ENCODE measurements at places on chromosomes 11 and 22.
A peak's percentile ranks its signal among the peaks of the same experiment; 100 is the strongest.

DNA sequence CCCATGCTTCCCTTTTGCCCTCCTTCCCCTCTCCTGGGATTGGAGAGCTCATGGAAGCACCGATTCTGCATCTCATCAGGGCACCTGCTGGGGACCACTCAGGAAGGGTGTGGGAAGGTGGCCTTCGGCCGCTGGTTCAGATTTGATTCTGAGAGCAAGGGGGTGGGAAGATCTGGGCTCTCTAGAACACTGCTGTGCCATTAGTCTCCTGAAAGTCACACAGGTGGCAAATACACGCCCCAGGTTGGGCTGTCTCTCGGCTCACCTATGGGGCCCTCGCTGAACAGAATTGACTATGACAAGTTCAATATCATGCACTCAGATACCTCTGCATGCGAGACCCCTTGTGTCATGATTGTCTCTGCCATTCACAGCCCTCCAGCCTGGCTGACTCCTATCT lies 12.8 kb upstream of the APOBEC3A start:
- no peak for DNase-seq

GRCh38 chr11:36385121-36385970 lies 89.3 kb downstream of the PRR5L start:
- no peak for DNase-seq

- DNase-seq = no peak
These were observed 13.6 kb upstream of the OR5AS1 start for GRCh38 chr11:56013805-56014204.

- DNase-seq = no peak
These were observed 13.4 kb downstream of the RAB36 start for GRCh38 chr22:23158516-23159290.

DNA sequence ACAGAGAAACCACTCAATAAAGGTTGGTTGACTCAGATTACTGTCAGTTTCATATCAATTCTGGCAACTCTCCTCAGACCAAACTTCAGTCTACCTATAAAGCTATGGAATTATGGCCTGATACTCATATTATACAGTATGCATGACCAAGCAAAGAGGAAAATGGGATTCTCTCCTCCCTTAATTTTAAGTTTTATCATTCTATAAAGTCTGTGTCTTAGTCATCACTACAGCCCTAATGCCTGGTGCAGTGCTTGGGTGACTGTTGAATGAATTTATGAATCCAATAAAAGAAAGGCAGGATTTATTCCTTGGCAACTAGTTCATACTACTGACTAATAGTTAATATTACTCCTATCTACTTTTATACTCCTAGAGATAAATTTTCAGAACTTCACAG lies 37.6 kb upstream of the GRAMD1B start:
- no peak for DNase-seq

DNA sequence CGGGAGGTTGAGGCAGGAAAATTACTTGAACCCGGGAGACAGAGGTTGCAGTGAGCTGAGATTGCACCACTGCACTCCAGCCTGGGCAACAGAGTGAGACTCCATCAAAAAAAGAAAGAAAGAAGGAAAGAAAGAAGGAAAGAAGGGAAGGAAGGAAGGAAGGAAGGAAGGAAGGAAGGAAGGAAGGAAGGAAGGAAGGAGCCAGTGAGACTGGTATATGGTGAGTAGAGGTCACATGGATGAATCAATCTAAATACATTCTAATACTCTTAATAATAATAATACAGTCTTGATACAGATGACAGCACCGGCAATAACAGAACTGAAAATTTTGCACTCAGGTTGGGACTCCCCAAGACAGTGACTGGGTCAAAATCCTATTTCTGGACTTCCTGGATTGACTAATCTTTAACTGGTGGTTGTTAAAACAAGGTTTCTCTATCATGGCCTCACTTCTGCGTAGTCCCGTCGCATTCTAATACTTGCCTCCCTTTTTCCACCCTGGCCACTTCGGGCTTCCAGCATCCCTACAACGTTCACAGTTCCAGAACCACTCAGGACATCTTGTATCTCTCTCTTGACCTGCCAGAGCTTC lies 53.5 kb upstream of the EIF3M start:
- DNase-seq = no peak

- DNase-seq = no peak
These were observed 5.1 kb upstream of the CLPB start for GRCh38 chr11:72439455-72439854.

DNA sequence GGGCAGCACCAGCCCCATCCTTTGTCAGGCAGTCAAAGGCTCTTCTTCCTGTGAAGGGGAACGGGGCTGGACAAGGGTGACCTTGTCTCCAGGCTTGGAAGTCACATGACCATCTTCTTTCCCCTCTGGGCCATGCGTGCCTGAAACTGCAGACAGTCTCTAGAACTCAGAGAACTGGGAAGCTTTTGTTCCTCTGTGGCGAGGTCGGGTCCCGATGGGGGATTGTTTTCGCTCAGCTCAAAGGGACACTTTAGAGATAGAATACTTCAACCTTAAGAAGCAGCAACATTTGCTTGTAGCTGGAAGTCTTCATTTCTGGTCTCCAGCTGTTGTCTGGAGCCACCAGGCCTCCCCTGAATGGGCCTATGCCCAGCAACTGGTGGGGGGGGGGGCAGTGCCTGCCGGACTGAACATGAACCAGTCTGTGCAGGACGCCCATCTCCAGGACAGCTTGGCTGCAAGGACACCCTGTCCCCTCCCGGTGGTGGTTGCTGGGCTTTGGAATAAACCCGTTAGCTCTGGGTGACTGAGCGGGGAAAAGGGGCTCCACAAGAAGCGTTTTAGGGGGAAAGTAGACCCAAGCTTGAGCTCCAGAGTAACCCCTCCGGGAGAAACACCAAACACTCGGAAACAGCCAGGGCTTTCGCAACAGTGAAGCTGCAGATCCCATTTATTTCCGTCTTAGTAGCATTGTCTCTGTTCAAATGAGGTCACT lies 55.7 kb upstream of the EMID1 start:
- no peak for DNase-seq

DNA sequence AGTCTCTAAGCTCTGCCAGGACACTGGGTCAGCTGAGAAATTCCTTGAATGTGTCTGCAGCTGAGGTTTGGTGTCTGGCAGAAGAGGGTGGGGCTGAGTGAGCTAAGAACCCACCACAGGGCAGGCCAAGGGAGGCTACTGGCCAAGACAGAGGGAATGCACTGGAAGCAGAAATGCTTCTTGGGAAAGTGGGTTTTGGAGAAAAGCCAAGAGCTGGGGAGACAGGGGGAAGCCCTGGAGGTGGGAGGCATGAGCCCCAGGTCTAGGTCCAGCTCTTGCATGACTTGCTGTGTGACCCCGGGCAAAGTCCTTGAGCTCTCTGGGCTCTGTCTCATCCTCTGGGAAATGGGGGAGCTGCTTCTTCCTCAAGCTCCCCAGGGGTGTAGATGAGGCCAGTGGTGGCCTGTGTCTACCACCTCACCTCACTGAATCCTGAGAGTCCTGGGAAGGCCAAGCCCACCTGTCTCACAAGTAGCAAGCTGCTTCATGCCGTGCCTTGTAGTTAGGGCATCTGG lies 2.3 kb downstream of the MMP11 start:
- DNase-seq = no peak

- DNase-seq = no peak
These were observed 802 bp upstream of the PIM3 start for GRCh38 chr22:49959782-49960158.

DNA sequence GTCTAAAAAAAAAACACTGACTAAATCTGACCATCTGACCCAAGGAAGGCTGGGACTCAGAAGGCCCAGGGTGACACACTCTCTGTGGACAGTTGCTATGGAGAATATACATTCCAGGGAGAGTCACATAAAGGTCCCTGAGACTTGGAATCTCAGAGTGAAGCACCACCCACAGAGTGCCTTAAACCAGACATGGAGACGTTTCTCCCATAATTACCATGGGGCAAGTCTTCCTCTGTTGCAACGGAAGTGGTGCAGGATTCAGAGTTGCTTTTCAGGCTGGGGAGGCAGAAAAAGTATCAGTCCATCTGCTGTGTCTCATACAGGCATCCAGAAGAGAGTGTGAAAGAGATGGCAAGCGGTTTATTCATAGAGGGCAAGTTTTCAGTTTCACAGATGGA lies 58.7 kb upstream of the SLN start:
- no peak for DNase-seq

GRCh38 chr11:26949846-26950245 lies 44.1 kb upstream of the FIBIN start:
- no peak for DNase-seq

DNA sequence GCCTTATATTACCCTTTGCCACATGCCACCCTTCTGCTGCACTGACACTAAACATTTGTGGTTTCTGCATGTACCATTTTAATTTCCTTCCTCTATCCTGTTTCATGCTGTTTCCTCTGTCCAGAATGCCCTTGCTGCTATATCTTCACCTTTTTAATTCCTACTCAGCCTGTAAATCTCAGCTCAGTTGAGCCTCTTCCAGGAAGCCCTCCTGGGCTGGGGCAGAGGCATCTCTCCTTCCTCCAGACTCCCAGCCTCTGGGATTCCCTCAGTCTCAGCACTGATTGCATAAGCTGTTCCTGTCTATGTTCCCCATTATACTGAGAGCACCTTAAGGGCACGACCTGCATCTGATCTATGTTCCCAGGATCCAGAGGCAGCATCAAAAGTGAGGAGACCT lies 98.7 kb downstream of the RNF169 start:
- no peak for DNase-seq

DNA sequence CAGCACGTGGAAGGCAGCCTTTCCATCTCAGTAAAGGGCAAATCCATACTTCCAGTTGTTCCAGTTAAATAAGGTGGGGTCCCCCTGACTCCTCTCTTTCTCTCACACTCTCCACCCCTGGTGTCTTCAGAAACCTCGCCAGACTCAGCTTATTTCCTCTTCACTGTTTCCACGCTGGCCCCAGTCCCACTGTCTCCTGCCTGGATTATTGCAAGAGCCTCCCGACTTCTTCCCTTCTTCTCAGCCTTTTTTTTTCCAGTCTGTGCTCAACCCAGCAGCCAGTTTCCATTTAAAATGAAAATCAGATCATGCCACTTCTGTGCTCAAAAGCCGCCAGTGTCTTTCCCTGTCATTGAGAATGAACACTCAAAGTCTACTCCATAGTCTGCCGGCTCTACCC lies 131.4 kb downstream of the PKNOX2 start:
- DNase-seq = no peak

DNA sequence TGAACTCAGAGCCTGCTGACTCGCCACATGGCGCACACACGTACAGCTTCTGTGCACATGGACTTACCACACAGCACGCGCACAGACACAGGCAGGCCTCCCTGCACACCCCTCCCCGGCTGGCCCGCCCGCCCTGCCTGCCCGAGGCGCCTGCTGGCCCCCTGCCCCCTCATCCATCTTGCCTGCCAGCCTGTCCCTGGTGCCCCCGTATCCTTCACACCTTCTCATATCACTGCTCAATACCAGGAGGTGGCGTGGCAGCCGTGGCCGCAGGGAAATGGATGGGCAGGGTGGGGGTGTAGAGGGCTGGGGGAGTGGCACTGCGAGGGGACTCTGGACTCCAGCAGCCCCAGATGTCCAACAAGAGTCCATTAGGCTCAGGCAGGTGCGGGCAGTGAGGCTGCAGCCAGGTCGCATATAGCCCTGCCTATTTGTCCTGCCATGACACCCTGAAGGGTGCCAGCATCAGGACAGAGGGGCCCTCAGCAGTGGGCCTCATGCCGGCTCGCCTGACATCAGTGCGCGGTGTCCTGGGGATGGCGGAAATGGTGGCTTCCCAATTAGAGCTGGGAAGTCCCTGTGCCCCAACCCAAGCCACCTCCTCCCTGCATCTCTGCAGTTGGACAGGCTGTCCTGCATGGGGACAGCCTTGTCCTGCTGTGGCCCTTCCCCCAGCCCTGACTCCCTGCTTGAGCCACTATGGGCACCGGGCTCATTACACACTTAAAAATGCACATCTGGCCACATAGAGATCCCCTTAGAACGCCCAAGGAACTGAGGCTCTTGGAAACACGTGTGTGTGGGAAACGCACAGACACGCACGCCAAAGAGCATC lies 2.0 kb upstream of the TBX10 start:
- no peak for DNase-seq

GRCh38 chr11:117281869-117282268 lies 9.3 kb upstream of the BACE1-AS start:
- DNase-seq = no peak

GRCh38 chr11:69918938-69919650 lies 99.9 kb upstream of the FGF3 start:
- DNase-seq = peak; percentile 4

Measured in stimulated activated CD8-positive, alpha-beta memory T cell treated with anti-CD3 and anti-CD28 coated beads, Interleukin-4, amount 100 ng/mL, for 4 hours (primary cell).